ENCODE measurements at places on chromosomes 4 and X.

GRCh38 chr4:25439918-25440477, 62.9 kb downstream of the ANAPC4 start:
- peak; percentile 30 for DNase-seq

DNA sequence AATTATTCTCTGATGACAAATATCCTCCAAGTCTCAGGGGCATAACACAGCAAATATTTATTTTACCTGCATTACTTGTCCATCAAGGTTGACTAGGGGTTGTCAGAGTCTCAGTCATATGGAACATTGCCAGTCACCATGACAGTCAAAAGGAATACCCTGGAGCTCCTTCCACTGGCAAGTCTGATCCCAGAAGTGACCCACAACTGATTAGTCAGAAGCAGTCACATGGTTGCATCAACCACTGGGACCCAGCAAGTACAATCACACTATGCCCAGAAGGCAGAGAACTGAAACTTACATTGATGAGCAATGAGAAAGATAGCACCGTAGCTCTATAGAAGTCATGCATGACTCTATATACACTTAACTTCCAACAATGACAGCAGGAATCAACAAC, 41.9 kb upstream of the SOD3 start:
- DNase-seq: no peak

DNA sequence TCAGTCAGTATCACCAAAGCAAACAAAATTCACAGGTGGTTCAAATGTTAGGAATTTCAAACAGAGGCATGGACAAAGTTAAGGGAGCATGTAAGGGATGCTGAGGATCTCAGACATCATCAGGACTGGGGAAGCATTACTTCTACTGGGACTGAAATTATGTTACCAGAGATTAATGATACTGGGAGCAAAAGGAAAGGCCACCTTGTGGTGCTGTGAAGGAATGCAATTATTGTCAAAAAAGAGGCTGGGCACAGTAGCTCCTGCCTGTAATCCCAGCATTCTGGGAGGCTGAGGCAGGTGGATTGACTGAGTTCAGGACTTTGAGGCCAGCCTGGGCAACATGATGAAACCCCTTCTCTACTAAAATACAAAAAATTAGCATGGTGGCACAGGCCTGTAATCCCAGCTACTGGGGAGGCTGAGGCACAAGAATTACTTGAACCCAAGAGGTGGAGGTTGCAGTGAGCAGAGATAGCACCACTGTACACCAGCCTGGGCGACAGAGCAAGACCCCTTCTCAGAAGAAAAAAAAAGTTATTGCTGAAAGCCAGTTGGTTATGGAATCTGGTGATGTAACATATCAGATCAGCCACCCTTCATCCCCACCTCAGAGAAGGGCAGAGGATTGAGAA, 954.3 kb downstream of the PCDH7 start:
- DNase-seq: no peak

DNA sequence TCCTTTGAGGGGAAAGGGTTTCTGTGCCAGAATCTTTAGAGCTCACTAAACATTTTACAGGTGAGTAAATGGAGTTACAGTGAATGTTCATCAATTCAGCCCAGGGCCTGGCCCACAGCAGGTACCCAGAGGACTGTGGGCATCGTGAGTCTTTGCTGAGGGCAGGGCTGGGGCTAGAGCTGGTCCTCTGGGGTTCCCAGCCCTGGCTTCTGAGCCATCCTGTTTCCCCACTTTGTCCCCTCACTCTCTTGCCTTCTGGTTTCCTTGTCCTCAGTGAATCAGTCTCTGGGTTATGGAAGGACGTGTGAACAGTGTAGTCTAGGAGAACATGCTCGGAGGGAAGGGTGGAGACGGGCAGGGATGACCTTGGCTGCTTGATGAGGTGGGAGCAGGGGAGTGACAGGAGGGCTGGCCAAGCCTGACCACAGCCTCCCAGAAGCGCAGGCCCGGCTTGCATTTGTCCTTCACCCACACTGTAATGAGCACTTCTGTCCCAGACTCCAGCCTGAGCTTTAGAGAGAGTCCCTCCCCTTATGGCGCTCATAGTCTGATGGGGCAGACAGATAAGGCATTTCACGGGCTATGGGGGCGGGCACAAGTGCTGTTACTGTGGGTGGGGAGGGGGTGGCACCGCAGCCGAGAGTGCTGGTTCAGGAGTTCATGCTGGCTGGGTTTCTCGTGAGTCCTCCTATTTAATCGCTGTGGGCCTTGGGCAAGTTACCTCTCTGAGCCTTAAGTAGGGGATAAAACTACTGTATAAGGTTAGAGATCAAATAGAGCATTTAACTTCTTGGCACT, 17.3 kb downstream of the TBC1D14 start:
- peak; percentile 46 for DNase-seq

All from activated T-cell treated with anti-CD3 and anti-CD28 coated beads for 24 hours (primary cell).